ENCODE measurements at places on chromosomes 2 and 18.
A peak's percentile ranks its signal among the peaks of the same experiment; 100 is the strongest.

- DNase-seq = no peak
These were observed 602.2 kb downstream of the NYAP2 start for GRCh38 chr2:226001716-226002115.

DNA sequence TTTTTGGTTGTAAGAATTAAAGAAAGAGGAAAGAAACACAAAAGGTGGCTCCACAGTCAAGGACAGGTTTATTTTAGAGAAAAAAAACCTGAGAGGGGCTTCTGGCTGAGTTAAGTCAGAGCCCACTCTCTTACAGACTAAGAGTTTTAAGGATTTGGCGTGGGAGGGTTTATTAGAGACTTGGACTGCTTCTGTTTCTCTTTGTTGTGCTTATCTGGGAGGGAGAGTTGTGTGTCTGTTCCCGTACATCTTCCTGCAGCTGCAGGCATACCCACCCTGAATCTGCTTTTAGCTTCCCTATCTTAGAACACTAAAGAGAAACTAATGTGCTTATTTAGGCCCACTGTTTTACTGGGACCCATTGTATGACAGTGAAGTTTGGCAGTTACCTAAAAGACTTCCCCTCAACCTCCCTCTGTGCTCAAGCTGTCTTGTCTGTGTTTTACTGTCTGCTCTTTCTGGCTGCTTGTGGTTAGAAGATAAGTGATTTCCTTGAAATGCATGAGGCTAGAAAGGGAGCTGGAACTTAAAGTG lies 2.7 kb downstream of the RSAD2 start:
- no peak for DNase-seq

- DNase-seq = no peak
These were observed 316 bp downstream of the CRIM1 start for GRCh38 chr2:36355890-36356297.

GRCh38 chr2:23505218-23505983 lies 120.4 kb downstream of the KLHL29 start:
- DNase-seq = no peak

DNA sequence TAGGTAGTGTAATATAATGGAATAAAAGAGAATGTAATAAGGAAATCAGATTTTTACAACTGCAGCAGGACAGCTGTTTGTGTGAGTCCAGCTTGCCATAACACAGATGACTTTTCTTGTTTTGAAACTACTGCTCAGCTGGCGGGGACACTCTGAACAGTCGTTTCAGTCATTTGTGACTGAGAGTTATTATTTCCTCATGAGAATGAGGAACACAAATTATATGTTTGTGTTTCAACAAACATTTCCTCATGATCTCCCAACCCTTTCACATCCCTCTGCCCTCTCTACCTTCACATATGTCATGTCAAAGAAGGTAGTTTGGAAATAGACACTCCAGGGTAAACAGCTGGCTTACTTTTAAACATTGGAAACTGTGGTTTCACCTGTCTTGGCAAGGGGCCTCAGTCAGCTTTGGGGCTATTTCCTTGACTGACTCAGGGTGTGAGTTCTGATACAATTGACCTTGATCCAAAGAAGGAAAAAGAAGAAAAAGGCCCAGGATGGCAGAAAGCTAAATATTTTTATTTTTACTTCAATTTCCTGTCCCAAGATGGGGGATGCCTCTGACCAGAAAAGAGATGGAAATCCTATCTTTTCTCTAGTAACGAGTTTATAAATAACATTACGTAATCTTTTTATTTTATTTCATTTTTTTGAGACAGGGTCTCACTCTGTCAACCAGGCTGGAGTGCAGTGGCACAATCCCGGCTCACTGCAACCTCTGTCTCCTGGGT lies 593 bp downstream of the SP140L start:
- DNase-seq = no peak

DNA sequence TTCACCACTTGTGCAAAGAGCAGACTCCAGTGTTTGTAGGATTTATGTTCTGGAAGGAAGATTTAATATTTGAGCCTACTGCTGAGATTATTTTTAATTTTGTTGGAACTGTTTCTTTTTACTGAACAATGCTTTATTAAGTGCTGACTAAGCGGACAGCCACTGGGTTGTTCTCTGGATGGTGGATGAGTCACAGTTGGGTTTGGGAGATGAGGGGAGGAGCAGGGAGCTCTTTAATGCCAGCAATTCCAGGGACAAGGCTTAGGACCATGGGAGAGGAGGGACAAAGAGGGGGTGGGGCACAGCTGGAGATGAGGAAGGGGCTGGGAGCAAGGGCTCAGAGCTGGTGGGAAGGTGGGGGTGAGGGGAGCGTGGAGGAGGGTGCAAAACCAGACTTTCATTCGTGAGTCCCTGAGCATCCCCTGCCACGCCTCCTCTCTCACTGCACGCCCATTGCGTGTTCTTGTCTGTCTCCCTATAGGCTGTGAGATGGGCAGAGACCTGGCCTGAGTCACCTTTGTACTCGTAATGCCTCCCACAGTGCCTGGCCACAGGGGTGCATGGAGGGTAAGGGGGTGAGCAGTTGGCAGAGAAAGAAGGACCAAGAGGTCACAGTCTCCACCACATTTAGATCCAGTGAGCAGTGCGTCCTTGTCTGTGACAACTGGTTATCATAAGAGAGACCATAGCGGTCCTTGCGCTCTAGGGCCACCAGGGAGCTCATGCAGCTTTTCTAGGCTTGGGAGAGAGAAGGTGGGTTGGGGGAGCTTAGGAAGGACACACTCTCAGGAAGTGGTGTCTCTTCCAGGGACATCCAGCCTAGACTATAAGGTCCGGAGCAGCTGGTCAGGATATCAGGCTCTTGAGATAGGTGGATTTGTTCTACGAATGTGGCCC lies 18.4 kb downstream of the SLC4A3 start:
- peak; percentile 46 for DNase-seq

DNA sequence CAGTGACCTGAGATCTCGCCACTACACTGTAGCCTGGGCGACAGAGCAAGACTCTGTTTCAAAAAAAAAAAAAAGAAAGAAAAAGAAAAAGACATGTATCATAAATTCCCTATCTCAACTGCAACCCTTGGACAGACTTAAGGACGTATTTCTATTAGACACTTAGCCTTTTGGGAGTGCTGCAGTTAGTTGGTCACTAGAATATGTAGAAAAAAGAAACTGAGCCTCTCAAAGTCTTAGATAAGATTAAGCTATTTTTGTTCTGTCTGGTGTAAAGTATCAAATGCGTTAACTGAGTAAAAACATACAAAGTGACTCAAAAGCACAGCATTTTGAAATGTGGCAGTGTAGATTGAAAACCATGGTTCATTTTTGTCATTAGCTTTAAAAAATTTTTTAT lies 7.3 kb downstream of the NBEAL1 start:
- DNase-seq = no peak

GRCh38 chr2:62293490-62294271 lies 97.8 kb downstream of the B3GNT2 start:
- peak; percentile 47 for DNase-seq

DNA sequence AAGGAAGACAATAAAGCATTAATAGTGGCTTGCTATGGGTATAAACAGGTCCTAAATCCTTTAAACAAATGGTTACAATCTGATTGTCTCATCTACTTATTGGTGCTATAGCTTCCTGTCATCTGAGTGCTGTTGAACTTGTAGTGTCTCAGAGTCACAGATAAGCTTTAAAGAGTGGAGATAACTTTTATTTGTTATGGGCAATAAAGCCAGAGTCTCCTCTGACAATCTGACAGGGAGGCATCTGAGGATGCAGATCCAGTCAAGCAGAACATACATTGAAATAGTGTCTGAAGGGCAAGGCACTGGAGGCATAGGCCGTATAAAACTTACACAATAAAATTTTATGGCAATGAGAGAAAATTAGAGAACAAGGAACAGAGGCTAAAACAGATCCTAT lies 1132.4 kb upstream of the CDH2 start:
- DNase-seq = no peak

GRCh38 chr2:69124343-69124742 lies 111.4 kb downstream of the ANTXR1 start:
- DNase-seq = no peak

DNA sequence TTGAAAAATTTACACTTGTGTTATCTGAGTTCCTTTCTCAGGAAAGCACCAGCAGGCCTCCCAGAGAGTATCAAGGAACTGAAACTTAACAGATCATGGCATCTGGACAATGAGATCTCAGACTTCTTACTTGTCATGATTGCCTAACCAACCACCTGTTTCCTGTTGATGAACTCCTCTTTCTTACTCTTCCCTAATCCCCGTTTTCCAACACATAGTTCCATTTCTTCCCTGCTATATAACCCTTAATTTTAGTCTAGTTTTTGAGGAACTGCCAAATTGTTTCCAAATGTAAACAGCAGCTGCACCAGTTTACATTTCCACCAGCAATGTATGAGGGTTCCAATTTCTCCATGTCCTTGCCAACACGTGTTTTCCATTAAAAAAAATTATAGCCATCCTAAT lies 6.1 kb upstream of the FAM171B start:
- no peak for DNase-seq
